ENCODE measurements at places on chromosomes 6 and 20. TPM values are rescaled to one million over a fixed set of nuclear protein-coding genes. Genes with fewer than 3 reads are reported as not detected.

OR2J3 gene
- not detected for total RNA-seq

MUCL3 gene
- not detected for total RNA-seq

DSP gene
- 108 TPM for total RNA-seq

CTCFL gene
- not detected for total RNA-seq

- DNase-seq, result no peak
These were observed 86.5 kb downstream of the SERAC1 start for GRCh38 chr6:158081657-158081935.

DNA sequence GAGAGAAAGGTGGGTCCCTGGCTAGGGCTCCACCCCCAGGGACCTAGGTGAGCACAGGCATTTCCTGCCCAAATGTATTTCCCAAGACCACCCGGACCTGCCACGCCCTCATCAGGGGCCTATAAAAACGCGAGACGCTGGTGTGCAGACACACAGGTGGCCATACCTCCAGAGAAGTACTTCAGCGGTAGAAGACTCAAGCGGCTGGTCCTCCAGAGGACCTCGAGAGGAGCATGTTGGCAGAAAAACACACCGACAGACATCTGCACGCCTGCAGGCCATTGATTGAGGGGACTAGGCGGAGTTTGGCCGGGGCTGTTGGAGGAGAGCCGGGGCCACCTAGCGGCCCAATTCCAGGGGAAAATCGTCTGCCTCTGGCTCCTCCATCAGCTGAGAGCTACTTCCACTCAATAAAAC, 695.8 kb upstream of the MMS22L start:
- no peak for DNase-seq

- peak; percentile 26 for DNase-seq
These were observed 5.3 kb downstream of the LINC00237 start for GRCh38 chr20:21100578-21101452.
